T follicular helper cell (primary cell): ENCODE measurements at places on chromosomes 7 and 10.

GRCh38 chr10:126058507-126058906 lies 162.1 kb downstream of the FANK1 start:
- no peak for DNase-seq

GRCh38 chr7:76397409-76398183 lies 11.9 kb downstream of the SSC4D start:
- peak; percentile 75 for DNase-seq

GRCh38 chr7:117349570-117349969 lies 26.7 kb upstream of the WNT2 start:
- DNase-seq, result no peak

- peak; percentile 14 for DNase-seq
These were observed 1.2 kb downstream of the TECPR1 start for GRCh38 chr7:98250789-98251188.

GRCh38 chr10:47077941-47078340 lies 166.7 kb downstream of the PTPN20 start:
- DNase-seq, result no peak

GRCh38 chr10:34434119-34434594 lies 380.9 kb downstream of the PARD3 start:
- DNase-seq, result no peak

- no peak for DNase-seq
These were observed 53.7 kb downstream of the TAF3 start for GRCh38 chr10:7872041-7872442.

DNA sequence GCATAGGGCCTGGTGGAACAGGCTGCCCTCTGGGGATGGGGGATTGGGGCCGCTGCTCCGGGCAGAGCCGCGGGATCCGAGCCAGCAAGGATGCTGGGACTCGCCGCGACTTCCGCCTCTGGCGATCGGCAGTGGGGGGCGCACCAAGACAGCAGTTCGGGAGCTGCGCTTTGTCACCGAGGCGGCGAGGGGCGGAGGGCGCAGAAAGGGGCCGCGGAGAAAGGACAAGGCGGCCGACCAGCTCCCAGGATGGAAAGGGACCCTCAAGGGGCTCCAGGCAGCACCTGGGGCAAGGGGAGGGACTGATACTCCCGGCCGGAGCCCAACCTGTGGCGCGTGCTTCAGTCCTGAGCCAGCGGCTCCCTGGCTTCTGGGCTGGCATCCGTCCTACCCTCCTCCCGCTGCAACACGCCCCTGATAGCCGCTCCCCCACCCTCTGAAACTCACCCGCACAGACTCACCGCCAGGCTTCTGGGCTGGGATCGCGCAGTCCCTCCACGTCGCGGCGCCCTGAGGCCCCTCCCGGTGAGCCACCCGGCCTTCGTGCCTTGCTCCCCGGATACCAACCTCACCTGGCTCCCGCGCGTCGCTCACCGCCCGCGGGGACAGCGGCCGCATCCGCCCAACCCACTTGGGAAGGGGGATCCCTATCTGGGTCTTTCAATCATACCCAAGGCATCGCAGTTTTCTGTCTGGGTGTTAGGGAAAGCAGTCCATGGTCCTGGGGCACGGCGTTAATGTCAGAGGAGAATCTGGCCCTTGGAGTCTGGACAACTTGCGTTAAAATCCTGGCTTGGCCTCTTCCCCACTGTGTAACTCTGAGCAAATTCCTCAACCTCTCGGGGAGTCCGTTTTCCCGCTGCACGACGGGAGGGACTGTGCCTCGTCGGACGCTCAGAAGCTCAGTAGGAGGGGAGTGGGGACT lies 7.0 kb upstream of the EVX1 start:
- DNase-seq, result no peak

- no peak for DNase-seq
These were observed 24.2 kb downstream of the ZNF25 start for GRCh38 chr10:37952043-37952755.
